IMR-90 (cell line): ENCODE measurements at places on chromosomes 4 and X. TPM values are rescaled to one million over a fixed set of nuclear protein-coding genes. Genes with fewer than 3 reads are reported as not detected.

- no peak for DNase-seq
These were observed 93.6 kb downstream of the SLC34A2 start for GRCh38 chr4:25749150-25749794.

INPP4B gene
- 13.3 and 14.0 TPM in 2 replicates for total RNA-seq

NPNT gene
- total RNA-seq: not detected in 2 replicates

GRCh38 chr4:74451214-74451661 is 6.3 kb downstream of the AREG start:
- peak; percentile 71 for DNase-seq

DNA sequence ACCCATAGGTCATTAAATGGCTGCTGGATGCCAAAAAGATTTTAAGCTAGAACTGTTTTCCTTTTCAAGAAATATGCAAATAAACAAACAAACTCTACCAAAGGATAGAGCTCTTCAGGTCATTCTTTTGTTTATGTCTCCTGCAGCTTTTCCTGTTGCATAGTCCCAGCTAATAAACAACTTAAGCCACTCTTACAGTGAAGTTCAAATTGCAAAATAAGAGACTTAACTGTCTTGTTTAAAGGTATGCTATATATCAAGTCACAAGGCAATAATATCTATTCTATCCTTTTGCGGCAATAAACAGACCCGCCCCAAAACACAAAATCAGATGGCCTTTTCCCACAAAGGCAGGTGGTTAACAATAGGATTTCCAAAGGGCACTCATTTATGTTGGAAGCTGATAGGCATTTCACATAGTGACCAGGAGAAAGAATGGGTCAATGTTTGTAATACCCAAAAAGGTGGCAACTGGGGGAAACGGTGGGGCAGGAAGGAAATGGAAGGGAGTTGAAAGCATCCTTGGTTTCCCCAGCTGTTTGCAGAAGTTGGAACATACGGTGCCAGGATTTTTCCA is 15.3 kb downstream of the HAND2 start:
- DNase-seq: no peak

DNA sequence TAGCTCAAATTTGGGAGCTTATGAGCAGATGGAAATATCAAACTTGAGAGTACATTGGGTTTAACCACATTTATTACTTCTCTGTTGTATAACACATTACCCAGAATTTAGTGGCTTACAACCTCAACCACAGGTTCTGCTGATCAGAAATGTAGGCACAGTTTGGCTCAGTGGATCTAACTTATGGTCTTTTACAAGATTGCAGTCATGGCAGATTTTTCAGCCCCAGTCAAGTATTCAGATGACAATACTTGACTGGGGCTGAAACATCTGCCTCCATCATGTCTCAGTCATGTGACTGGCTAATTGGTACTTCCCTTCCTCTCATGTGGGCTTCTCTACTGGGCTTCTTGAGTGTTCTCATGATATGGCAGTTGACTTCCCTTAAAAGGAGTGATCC is 44.0 kb upstream of the ADAD1 start:
- DNase-seq: no peak

- DNase-seq: no peak
These were observed 222.4 kb downstream of the GPAT3 start for GRCh38 chr4:83758285-83758684.
